ENCODE measurements at places on chromosomes 16 and 17. TPM values are rescaled to one million over a fixed set of nuclear protein-coding genes. Genes with fewer than 3 reads are reported as not detected.

The RHBDL3 gene
- total RNA-seq, result 0.32 TPM

The TNS4 gene
- 0.54 TPM for total RNA-seq

The SMIM22 gene
- total RNA-seq, result not detected

The ZFP1 gene
- 9.1 TPM for total RNA-seq

The GCGR gene
- total RNA-seq, result not detected

The SHISA6 gene
- 0.21 TPM for total RNA-seq

The MGAT5B gene
- total RNA-seq, result 0.26 TPM

The SERPINF2 gene
- total RNA-seq, result 6.4 TPM
